ENCODE measurements at places on chromosomes 12 and 14.

DNA sequence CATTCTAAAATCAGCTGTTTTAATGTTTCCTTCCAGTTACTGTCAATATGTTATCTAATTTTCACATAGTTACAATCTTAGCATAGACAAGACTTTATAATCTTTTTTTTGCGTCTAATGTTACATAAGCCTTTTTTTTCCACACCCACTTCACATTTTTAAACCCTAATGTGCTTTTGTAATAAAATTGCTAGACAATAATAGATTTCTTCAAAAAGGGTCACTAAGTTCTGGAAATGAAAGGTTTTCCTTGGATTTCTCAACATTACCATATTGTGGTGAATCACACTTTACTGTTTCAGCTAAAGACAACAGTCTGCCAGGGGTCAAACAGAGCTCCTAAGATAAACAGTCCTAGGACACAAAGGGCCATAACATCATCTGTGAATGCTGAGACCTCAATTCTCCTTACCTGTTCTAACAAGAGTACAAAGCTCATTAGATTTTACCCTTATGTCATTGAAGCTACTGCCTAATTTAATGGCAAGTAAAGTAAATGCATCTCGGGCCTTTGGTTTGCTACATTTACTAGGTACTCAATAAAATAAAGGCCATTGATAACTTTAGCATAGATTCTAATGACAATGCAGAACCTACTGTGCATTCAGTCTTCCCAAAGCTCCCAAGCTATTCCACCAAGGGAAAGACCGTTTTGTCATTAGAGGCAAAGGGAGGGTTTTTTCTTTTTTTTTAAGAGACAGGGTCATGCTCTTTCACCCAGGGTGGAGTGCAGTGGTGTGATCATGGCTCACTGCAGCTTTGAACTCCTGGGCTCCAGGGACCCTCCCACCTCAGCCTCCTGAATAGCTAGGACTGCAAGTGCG is 111.2 kb upstream of the SLC38A2 start:
- H3K4me3 ChIP-seq: no peak overlapping the region
- no peaks in the 10 kb centered on the region for H3K27me3 ChIP-seq
- no peak for DNase-seq
- no peak overlapping the region for H3K27ac ChIP-seq
- H3K4me1 ChIP-seq: no peaks in the 10 kb centered on the region

- peaks cover 63% of the 10 kb centered on the region for H3K4me1 ChIP-seq
- peak overlapping the region; percentile 81 for H3K4me3 ChIP-seq
- H3K27ac ChIP-seq: peak overlapping the region; percentile 82
- DNase-seq: no peak
- H3K27me3 ChIP-seq: no peaks in the 10 kb centered on the region
Measured at GRCh38 chr12:105330931-105331804, 677 bp downstream of the C12orf75 start.

DNA sequence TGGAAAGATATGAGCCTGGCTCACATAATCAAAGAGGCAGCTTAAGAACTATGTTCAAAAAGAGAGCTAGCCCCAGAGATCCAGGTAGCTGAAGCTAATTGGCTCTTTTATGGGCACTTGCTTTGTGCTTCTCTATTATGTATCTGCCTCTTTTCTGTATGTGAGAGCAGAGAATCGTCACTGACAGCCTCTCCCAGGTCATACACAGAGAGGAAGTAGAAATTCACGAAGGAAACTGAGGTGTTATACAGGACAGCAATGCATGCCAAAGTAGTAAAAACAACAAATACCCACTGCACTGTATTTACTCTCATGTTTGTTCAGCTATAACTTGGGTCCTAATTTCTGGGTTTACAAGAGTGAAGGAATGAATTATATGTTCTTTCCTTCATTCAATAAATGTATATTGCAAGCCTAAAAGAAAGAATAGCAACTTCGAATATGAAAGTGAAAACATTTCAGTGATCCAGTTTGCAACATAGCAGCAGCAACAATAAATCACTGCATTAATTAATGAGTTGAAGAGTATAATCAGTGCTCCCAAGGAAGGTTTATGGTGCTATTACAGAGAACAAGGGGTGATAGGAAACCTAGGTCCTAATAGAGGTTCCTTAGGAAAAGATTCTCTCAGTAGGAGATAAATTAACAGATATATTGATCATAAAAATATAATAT is 47.1 kb upstream of the ATXN7L3B start:
- no peak overlapping the region for H3K27ac ChIP-seq
- DNase-seq: no peak
- H3K4me3 ChIP-seq: peak overlapping the region; percentile 41
- peaks cover 13% of the 10 kb centered on the region for H3K4me1 ChIP-seq

GRCh38 chr12:108933949-108934348 is 54.1 kb downstream of the DAO start:
- peaks cover 12% of the 10 kb centered on the region for H3K27me3 ChIP-seq
- H3K27ac ChIP-seq: no peak overlapping the region
- no peaks in the 10 kb centered on the region for H3K4me1 ChIP-seq
- H3K4me3 ChIP-seq: no peak overlapping the region
- DNase-seq: no peak

GRCh38 chr12:57899010-57899662 is 42.2 kb upstream of the ATP23 start:
- peak overlapping the region; percentile 64 for H3K4me3 ChIP-seq
- peaks cover 60% of the 10 kb centered on the region for H3K4me1 ChIP-seq
- no peaks in the 10 kb centered on the region for H3K27me3 ChIP-seq
- H3K27ac ChIP-seq: peak overlapping the region; percentile 97

DNA sequence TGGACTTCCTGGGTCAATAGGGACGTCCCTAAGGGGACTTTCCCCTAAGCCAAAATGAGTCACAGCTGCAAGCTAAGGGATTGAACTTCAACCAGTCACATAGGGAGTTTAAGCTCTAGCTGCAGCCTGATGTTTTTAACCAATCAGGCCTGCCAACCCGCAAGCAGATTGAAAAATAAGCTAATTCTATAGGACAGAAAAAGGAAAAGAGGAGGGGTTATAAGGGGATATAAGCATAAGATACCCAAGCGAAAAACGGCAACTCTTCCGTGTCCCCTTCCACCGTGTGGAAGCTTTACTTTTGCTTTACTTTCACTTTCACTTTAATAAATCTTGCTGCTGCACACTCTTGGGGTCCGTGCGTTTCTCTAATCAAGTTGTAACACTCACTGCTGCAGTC is 24.4 kb downstream of the ATP23 start:
- H3K4me3 ChIP-seq: no peak overlapping the region
- H3K36me3 ChIP-seq: no peaks in the 10 kb centered on the region
- DNase-seq: no peak

DNA sequence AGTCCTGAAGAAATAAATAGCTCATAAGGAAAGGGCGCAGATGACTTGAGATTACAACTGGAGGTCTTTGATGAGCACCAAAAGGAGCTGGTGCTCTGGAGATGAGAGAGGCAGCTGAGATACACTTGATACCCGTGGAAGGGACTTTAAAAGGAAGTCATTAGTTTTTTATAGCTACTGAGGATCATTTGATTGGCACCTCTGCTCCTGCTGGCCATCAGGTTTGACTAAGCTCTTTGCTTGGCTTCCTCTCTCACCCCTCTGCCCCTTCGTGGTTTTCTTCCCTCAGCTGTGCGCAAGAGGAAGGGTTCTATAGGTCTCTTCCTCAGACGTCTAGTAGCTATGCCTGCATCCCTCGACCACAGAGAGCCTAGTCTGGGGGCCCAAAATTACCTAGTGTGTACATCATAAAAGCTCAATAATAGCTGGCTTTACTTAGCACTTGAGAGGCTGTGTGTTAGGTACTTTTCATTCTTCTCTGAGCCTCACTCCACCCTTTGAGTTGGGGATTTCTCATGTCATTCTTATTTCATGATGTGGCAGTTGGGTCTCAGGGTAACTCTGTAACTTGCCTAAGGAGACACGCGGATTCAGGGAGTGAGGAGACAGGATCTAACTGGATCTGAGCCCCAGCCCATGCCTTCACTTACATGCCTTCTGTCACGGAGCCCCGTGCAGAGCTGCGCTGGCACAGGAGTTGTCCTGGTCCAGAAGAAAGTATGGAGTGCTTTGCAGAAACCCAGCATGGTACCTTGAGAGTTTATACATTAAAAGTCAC is 68.4 kb upstream of the ASPG start:
- no peak for DNase-seq
- no peak overlapping the region for H3K4me3 ChIP-seq
- peaks cover 32% of the 10 kb centered on the region for H3K27me3 ChIP-seq
- H3K36me3 ChIP-seq: no peaks in the 10 kb centered on the region

DNA sequence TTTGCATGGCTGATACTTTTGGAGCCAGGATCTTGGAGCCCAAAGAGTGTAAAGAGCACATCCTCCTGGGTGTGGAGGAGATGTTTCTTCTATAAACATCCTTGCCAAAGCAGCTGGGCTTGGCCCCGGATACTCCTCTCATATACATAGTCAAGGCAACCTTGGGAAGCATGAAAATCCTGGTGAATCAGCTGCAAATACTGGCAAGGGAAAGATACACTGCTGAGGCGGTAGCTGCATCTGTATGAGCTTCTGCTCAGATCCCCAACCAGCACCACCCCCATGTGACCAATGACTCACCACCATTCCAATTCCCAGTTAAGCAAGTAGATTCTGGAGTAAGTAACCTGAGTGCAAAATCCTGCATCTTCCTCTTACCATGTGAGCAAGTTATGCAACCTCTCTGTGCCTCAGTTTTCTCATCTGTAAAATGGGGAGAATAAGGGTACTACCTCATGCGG is 567.4 kb downstream of the MED13L start:
- no peaks in the 10 kb centered on the region for H3K27me3 ChIP-seq
- no peak overlapping the region for H3K4me3 ChIP-seq
- no peak for DNase-seq
- H3K27ac ChIP-seq: no peak overlapping the region
- H3K36me3 ChIP-seq: no peaks in the 10 kb centered on the region

DNA sequence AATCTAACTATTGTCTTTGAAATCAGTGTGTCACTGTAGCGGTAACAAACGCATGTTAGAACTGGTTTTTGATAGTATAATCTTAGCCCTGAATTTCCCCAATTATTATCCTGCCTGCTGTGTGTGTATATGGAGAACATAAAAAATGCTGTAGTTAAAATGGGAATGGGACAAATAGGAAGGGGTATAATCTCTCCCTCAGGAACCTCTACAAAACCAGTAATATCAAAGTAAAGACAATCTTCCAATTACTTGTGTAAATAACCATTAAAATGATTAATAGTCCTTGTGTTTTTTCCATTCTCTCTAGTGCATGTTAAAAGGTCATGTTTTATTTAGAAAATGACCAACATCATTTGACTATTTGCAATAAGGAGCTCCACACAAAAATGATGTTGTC is 200.1 kb upstream of the TMTC1 start:
- H3K4me1 ChIP-seq: no peaks in the 10 kb centered on the region
- H3K4me3 ChIP-seq: no peak overlapping the region
- DNase-seq: no peak
- no peaks in the 10 kb centered on the region for H3K36me3 ChIP-seq
- H3K27ac ChIP-seq: no peak overlapping the region

- no peak for DNase-seq
- no peak overlapping the region for H3K27ac ChIP-seq
- peaks cover 47% of the 10 kb centered on the region for H3K27me3 ChIP-seq
Measured at GRCh38 chr14:93655078-93655750, 133.1 kb downstream of the PRIMA1 start.
